ENCODE measurements at places on chromosomes 4 and X.

GRCh38 chr4:40564004-40564403 lies 65.7 kb downstream of the RBM47 start:
- no peak for DNase-seq

DNA sequence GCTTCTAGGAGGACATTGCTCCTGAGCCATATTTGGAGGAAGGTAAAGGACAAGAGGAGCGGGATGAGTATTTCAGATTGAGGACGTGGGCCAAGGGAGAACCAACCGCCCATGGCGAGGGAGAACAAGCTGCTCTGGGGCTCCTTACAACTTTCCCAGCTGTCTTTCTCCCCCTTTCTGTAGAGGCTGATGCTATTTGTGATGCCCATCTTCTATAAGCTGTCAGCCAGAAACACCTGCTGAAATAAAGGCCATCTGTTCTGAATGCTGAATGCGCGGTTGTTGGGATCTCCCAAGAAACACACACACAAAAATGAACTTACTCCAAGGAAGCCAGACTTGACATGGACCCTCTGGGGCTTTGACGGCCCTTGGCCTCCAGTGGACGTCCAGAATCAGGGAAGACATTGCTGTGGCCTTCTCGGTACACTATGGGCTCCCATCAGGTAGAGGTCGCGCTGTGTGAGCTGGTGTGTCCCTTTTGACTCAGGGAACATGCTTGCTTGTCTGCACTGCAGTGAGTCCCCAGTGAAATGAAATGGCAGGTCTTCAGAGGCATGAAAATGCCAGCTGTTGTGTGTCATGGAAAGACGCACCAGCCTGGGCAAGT lies 30.9 kb downstream of the RWDD4 start:
- DNase-seq = no peak

DNA sequence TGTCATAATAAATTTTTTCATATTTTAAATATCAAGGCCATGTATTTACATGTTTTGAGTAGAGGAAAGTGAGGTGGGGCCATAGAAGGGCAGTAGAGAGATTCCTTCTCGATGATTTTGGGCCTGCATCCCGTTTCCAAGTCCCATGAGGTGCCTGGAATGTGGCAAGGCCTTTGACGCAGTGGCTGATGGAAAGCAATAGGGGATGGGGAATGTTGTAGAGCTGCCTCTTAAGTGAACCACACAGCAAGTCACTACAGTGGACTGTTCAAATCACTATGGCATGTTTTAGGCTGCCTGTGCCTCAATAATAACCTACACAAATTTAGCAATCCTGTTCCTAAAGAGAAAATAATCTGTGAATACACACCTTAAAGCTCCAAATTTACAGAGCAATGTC lies 48.3 kb downstream of the ANXA5 start:
- DNase-seq = no peak

- no peak for DNase-seq
Measured at GRCh38 chrX:129779747-129780146, at the start of gene SASH3. TSS of gene SASH3 (plus strand) at chrX:129779949. CDS start at chrX:129780098, 149 bp downstream.

DNA sequence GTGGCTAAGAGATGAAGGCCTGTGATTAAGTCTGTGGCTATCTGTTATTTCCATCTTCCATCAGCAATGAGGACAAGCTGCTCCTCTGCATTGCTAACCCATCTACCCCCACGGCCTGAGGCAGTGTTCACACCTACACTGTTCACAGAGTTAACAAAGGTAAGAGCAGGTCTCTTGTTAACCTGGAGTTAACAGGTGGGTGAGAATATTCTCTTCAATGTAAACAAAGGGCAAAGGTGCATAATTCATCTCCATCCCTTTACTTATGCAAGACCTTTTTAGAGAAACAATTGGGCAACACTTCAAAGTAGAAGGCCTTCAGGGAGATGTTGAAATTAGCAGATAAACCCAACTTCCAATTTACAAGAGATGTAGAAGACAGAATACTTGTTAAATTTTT lies 2.8 kb downstream of the SLC35A2 start:
- DNase-seq = no peak

- no peak for DNase-seq
Measured at GRCh38 chr4:87521757-87522374, 7.3 kb downstream of the SPARCL1 start.

- DNase-seq = no peak
Measured at GRCh38 chr4:175376287-175376977, 435.6 kb downstream of the GPM6A start.

DNA sequence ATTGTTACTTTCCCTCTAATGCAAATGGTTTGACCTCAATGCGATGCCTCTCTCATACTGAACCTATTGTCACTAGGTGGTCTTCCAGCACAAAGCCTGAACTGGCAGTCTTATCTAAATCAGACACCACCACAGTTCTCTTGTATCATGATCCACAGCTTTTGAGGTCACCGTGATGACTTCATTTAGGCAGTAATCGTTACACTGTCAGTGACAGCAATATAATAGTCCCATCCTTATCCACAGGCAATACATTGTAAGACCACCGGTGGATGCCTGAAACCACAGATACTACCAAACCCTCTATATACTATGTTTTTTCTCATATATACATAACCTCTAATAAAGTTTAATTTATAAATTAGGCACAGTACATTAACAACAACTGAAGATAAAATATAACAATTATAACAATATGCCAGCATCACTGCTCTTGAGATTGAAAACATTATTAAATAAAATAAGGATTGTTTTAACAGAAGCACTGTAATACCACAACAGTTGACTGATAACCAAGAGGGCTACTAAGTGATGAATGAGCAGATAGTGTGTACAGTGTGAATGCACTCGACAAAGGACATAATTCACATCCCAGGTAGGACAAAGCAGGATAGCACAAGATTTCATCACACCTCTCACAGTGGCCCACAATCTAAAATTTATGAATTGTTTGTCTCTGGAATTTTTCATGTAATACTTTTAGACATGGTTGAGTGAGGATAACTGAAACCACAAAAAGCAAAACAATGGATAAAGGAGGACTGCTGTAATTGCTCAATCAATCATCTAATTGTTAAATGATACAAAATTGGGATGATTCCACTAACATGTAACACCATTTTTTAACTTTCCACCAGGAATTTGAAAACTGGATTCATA lies 419.4 kb downstream of the CENPC start:
- no peak for DNase-seq

DNA sequence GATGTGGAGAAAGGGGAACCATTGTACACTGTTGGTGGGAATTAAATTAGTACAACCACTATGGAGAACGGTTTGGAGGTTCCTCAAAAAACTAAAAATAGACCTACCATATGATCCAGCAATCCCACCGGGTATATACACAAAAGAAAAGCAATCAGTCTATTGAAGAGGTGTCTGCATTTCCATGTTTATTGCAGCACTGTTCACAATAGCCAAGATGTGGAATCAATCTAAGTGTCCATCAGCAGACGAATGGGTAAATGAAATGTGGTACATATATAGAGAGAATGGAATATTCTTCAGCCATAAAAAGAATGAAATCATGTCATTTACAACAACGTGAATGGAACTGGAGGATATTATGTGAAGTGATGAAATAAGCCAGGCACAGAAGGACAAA lies 208.1 kb downstream of the TRIML1 start:
- no peak for DNase-seq

GRCh38 chr4:128525992-128526630 lies 238.5 kb upstream of the PGRMC2 start:
- DNase-seq = no peak

GRCh38 chr4:115433491-115433890 lies 320.1 kb upstream of the NDST4 start:
- DNase-seq = no peak
